ENCODE measurements at places on chromosomes 4 and X. TPM values are rescaled to one million over a fixed set of nuclear protein-coding genes. Genes with fewer than 3 reads are reported as not detected.

MAGEE2 gene
- total RNA-seq: not detected

XAGE1A gene
- total RNA-seq: not detected

PDLIM3 gene
- 148 TPM for total RNA-seq

ZBED1 gene
- 32.7 TPM for total RNA-seq

ADH1A gene
- total RNA-seq: not detected

Measured in vagina (tissue), 2 donors.